ENCODE measurements at places on chromosomes 1 and 21.

DNA sequence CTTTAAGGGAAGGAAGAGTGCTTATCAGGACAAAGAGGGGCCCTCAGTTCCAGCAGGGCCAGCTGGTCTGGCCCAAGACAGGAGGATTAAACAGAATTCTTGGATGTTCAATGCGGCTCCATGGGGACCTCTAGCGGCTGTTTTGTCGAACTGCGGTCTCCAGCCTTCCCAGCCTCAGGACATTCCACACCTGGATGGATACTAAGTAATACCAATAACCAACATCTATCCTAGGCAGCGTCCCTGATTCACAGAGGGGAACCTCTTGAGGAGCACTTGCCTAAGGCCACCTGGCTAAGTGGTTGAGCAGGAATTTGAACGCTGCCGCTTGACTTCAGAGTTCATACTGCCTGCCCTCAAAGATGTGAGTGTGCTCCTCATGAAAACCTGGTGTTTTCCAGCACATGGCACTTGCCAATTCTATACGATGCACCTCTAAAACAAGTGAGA lies 15.5 kb upstream of the CD247 start:
- DNase-seq: peak; percentile 32

DNA sequence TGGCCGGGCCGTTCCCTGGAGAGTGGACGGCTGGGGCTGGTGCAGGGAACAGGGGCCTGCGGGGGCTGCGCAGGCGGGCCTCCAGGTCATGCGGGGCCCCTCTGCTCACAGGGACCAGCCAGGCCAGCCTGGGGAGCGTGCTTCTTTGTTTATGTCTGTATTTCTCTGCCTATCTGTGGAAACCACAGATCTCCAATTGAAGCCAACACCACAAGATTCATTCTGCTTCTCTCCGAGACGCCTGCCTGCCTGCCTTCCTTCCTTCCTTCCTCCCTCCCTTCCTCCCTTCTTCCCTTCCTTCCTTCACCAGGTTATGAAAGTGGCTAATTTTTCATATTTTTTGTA lies 39.9 kb upstream of the HMGN1 start:
- DNase-seq: no peak

DNA sequence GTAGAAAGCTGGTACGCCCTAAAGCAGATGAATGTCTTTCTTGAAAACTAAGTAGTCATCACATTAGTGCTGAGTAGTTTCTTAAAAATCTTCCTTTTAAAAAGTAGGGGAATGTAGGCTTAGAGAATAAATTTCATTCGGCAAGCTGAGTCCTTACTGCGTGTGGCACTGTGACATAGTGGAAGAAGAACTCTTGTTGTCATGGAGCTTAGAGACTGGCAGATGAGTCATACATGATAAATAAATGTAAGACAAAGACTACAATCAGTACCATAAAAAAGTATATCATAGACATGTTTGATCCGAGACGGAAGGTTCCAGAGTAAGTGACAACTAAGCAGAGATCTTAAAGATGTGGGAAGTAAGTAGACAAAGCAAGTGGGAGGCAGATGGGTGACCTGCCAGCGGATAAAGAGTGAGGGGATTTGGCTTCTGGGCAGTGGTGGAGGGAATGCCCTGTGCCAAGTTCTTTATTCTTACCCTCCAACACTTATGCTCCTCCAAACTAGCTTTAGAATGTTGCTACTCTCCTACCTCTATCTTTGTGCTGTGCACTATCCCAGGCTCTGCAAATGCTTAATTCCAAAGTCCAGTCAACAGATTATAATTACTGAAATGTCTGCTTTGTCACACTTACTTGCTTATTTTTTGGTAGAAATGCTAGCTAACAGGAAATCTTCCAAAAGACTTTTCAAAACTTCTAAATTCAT lies 608.5 kb upstream of the USP24 start:
- no peak for DNase-seq

DNA sequence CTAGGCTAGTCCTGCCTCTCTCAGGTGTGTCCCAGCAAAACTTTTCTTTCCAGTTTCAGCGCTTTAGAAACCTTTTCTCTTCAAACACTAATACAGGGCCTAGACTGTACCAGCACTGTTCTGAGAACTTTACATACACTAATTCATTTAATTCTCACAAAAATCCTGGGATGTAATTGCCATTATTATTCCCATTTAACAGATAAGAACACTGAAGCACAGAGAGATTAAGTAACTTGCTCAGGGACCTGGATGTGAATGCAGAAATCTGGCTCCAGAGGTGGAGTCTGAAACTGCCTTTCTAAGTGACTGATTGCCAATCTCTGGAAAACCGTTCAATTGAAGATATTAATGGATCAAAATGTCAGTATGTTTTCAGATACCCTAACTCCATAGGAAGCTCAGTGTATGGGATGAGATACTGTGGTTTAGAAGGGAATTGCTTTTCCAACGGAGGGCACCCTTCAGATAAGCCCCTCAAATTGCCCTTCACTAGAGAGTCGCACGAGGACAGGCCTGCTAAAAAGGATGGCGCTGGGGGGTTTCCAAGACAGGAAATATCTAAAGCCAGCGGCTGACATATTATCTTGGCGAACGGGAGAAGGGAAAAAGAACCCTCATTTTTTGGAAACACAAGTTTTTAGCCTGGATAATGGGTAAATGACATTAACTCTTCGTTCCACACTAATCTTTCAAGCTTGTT lies 698 bp upstream of the UCK2 start:
- no peak for DNase-seq

DNA sequence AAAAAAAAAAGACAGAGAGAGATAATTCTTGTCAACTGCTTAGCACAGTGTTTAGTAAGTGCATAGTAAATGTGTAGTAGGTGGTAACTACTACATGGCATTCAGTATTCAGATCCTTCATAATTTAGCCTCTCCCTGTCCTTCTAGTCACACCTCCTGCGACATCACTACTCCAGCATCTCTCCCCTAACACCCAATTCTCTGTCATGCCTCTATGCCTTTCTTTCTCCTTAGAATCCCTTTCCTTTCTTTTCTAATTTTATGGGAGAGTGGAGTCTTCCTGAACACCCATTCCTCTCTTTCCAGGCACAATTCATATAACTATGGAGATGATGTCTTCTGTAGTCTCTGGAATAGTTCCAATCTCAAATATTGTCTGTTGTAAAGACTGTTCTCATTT lies 3.9 kb upstream of the VPS72 start:
- no peak for DNase-seq

DNA sequence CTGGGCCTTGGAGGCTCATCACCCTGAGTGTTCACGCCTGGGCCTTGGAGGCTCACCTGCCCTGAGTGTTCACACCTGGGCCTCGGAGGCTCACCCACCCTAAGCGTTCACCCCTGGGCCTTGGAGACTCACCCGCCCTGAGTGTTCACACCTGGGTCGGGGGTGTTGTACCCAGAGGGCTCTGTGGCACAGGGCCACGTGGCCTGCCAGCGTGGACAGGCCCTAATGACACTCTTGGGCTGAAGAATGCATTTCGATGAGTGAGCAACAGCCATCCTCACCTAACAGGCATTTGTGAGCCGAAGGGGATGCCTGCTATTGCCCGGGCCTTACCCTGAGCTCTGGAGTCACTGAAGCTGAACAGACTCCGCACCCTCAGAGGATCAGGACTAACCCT lies 17.5 kb downstream of the SLC19A1 start:
- DNase-seq: no peak

DNA sequence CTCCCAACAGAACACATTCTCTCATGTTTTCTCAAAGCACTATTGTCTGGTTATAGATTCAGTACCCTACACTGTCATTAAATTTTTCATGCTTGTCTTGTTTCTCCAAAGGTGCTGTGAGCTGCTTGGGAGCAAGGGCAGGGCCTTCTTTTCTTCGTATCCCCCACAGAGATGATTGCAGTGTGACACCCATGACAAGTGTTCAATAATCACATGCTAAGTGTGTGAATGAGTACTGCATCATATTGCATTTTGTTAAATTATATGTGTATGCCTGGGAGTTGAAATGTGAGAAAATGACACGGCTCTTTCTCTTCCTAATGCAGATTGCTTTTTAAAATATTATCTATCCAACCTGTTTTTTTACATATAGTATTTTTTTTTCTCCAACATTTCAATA lies 57.3 kb upstream of the MAGI3 start:
- no peak for DNase-seq

GRCh38 chr21:31862078-31862477 lies 10.7 kb upstream of the HUNK start:
- DNase-seq: no peak

- no peak for DNase-seq
Measured at GRCh38 chr1:212482637-212483441, 50.1 kb downstream of the NENF start.

DNA sequence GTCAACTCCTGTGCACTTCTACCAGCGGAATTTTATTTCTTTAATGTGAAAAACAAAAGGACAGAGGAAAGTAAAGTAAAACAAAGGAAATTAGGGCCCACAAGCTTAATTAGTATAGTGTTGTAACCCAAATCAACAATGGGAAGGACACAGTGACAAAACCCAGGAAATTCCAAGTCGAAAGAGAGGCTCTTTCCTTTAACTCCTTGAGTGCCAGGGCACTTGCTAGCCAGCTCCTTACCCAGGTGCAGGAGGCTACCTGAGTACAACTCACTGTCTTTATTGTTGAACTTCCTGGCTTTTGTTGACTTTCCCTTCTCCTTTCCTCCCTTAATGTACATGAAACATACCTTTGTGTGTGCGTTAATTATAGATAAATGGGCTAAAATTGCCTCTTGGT lies 55.0 kb downstream of the PEX14 start:
- DNase-seq: no peak

DNA sequence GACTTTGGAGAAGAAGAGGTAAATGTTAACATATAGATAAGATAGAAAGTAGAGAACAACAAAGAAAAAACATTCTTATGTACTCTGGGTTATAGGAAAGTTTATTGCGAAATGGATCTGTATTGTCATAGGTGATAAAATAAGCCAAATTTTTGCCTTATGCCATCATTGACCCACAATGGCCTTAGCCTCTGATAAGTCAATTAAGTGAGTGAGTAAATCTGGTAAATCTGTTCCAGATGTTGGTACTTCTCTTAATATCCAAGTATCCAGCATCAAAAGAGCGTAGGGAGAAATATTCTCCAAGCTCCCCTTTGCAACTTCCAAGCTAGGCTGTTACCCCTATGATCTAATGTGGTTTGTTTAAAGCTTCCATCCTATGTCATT lies 38.3 kb upstream of the CLCA4 start:
- no peak for DNase-seq

GRCh38 chr1:43659212-43660166 lies 9.5 kb downstream of the KDM4A start:
- DNase-seq: no peak

DNA sequence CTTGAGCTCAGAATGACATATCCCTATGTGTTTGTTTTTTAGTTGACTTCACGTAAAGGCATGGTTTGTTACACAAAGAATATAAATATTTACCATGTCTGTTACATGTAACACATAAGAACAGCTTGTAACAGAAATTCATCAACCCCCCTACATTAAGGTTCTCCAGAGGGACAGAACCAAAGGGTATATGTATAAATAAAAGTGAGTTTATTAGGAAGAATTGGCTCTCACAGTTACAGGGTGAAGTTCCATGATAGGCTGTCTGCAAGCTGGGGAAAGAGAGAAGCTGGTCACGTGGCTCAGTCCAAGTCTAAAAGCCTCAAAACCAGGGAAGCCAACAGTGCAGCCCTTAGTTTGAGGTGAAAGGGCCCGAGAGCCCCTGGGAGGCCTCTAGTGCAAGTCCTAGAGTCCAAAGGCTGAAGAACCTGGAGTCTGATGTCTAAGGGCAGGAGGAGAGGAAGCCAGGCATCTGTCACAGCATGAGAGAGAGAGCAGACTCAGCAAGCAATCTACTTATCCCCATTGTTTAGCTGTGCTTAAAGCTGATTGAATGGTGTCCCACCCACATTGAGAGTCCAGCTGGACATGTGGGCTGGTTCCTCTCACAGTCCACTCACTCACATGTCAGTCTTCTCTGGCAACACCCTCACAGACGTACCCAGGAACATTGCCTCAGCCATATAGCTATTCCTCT lies 15.8 kb downstream of the THRAP3 start:
- peak; percentile 8 for DNase-seq

DNA sequence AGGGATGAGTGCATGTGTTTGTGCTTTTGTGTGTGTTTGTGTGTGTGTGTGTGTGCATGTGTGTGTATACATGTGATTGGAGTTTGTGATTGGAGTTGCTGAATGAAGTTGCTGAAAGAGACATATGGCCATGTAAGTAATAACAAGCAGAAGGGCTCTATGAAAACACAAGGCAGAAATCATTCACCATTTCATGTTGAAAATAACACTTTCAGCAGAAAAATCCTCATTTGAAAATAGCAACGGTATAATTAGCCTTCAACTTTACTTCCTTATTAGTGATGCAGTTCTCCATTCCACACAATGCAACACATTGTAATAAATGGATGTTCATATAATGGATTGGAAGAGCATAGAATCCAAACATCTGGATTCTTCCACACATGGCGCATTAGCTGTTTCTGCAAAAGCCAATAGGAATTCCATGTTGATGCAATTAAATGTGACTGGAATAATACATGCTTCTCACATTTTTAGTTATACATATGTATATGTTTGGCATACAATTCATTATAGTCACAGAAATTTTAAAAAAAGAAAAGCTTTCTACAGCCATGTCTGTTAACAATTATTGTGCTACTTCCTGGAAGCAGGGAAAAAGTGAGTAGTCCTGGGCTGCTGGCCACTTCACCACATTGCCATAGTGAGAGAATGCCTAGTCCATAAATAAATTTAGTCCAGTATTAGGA lies 538.0 kb downstream of the LTN1 start:
- DNase-seq: no peak

- peak; percentile 17 for DNase-seq
Measured at GRCh38 chr1:33455539-33456501, 16.6 kb upstream of the ZSCAN20 start.

DNA sequence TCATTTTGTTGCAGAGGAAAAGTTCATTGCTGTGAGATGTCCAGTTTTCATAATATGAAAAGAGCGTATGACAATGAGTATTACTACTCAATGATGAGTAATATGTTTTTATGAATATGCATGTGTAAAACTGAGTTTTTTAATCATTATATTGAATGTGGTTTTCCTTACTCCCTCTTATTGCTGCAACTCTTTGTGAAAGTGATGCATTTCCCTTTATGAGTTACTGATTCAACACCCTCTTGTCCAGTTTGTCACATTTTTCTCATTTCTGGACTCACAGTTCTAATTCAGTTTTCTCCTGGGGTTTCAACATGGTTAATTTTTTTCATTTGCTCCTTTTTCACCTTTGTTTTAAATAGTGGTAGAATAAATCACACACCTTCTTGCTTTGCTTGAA lies 35.2 kb upstream of the KCNJ15 start:
- DNase-seq: no peak

DNA sequence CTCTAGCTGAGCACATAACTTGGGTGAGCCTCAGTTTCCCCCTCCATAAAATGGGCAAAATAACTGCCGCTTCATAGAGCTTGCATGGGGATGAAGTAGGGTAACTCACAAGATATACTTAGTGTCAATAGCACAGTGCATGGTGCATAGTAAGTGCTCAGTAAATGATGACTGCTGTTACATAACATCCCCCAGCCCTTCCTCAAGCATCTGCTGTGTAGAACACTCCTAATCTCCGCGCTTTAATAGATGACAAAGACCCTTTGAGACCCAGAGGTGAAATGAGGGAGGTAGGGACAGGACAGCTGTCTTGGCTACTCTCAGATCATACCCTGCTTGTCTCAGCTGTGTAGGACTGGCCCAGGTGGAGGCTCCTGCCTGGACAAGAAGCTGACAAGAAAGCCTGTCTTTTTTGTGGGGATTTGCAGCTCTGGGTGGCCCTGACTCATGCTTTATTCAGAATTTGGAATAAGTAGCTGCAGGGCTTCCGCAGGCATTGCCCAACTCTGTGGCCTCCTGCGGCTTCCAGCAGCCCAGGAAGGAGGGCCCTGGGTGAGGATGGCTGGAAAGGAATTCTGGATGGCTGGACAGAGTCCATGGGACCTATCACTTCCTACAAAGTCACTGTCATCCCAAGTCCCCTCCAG lies 20.7 kb upstream of the PADI4 start:
- no peak for DNase-seq

All from NCI-H1092 (cell line).